NCI-H446 treated with DMSO at 0.1 percent for 48 hours (cell line): ENCODE measurements at places on chromosomes 1 and 21.

- no peak for DNase-seq
These were observed 20.9 kb downstream of the URB1 start for GRCh38 chr21:32371913-32372314.

DNA sequence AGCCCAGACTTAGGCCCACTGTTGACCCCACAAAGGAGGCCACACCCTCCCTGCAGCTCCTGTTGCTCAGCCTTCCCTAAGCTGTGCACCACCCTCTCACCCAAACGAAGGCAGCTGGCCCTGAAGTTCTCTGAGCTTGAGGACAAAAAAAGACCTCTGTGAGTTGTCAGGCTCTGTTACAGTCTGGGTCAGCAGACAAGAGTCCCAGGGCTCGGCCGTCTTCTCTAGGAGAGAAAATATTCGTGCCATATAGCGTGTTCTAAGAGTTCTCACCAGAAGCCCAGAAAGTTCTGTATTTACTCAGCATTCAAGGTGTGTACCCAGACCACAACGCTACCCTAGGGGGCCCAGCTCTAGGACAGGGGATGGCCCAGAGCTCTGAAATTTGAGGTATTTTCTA, 25.5 kb upstream of the LYST start:
- no peak for DNase-seq

- DNase-seq: no peak
These were observed 96.4 kb downstream of the GLIS1 start for GRCh38 chr1:53642607-53643006.

DNA sequence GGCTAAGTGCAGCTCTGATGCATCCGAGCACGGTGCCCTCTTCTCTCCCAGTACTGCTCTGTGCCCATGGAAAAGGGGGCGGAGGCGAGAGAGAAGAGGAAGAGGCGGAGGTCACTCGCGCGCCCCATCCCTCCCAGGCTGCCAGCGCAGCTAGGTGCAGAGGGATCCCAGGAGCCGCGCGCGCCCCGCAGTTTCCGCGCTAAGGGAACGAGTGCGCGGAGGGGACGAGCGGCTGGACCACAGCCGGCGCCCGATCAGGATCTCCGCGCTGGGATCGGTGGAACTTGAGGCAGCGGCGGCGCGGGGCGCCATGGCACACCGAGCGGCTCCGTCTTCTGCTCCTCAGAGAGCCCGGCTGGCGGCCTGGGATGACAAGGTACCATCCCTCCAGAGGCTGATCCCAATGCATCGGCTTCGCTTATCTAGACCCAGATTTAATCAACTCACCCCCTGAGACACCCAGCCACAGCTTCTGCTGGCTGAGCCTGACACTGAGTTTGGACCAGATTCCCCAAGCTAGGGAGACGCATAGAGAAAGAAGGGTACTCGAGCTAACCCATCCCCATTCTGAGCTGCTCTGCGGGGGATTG, at the start of gene PTGFR:
Gene PTGFR (plus strand): TSS at position 114 of the 590 bp plus-strand sequence. CDS start 1,770 bp downstream, outside the sequence.
- DNase-seq: peak; percentile 37

DNA sequence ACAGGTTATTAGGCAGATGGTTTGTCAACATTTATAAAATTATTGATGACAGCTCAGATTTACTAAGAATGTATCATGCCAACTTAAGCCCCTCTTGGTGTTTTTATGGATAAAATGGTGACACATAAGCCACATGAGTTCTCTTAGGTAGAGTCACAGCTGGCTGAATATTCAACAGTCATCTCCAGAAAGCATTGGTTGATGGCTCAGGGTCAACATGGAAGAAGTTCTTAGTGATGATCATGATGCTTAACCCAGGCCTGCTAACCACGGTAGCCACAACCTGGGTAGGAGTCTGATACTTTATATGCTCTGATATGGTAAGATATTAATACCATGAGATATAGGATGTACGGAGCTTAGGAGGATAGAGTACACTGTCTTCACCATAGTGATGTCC, 46.4 kb upstream of the SIPA1L2 start:
- no peak for DNase-seq

DNA sequence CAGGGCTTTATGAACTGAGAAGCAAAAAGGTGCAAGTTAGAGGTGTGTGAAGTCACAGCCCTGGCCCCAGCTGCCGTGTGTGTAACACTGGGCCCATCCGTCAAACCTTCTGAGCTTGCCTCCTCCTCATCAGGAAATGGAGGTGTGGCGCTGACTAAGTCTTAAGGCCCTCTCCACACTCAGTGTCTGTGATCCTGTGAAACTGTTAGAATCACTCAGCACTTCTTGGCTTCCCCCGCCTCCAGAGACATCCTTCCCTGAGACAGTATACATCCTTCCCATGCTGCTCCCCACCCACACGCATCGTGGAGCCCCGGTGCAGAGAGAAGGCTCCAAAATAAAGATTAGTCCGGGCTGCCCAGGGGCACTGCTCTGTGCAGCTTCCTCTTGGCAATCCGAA, 33.3 kb downstream of the LRP8 start:
- no peak for DNase-seq

GRCh38 chr1:156128654-156129597, 14.4 kb downstream of the LMNA start:
- DNase-seq: no peak

- no peak for DNase-seq
These were observed 271.5 kb downstream of the NFIA start for GRCh38 chr1:61353797-61354406.

DNA sequence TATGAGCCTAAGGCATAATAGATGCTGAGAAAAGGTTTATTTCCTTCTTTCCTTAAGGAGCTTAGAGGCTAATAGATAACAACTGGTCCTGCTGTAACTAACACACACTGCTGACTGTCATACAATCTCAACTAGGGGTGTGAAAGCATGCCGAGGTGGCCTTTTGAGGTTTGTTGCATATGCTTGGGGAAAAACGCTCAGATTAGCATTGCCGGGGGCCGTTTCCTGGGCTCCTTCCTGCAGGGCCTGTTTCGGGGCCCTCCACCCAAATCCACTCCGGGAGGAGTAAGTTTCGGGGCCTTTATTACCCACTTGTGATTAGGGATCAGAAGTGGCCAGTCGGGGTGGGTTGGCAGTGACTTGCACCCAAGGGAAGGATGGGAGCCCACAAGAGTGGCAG, 27.2 kb upstream of the RCSD1 start:
- no peak for DNase-seq

DNA sequence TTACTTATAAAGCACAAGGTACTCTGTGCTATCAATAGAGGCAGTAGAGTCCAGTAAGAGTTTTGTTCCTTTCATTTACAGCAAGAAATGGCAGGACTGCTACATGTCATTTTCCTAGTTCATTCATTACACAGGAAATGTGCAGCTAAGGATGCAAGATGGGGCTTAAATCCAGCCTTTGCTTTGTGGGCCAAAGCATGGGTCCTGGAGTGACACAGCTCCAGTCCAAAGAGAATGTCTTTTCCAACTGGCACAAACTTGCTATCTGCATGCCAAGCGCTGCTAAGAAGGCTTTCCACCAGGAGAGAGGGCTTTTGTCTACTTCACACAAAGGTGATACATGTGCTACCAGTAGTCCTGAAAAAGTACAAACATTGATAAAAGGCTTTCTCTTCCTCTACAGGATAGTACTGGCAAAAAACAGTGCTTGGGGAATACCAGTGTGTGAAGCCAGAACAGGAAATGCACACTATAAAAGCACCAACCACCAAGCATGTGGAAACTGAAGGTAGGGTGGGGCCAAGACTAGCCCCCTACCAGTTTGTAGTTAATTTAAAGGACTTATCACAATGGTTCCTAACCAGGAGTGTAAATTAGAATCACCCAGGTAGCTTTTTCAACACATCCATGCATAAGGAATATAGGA, 68.7 kb downstream of the ARID4B start:
- peak; percentile 34 for DNase-seq

DNA sequence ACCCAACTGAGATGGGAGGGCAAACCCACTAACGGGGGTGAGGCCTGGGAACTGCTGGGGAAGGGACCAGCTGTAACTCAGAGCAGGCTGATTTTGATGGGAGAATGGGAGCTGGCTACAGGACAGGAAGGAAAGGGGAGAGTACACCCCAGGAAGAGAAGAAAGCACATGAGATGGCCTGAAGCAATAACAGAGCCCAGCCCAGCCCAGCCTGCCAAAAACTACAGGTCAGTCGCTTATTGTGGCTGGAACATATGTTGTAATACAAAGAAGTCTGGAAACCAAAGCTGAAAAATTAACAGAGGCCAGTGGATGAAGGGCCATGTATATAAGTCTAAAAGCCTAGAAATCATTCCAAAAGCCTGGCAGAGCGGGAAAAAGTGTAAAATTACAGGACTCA, 1.6 kb downstream of the ITLN2 start:
- DNase-seq: no peak

GRCh38 chr1:53127546-53127945, 14.9 kb downstream of the SLC1A7 start:
- DNase-seq: no peak

DNA sequence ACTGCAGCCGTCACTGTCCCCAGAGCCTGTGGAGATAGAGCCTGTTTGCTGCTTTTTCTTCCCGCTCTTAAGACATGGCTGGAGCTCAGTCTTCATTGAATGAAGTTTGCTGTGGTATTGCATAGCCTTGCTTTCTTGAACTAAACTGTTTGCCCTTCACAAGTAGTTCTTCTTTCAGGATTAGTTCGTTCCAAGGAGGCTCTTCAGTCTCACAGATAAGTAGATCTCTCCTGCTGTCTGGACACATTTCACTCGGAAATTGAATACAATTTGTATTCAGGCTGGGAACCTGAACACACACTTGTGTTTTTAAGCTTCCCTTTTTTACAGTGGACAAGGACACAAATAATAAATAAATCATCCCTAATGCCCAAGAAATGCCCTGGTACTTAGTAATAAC, 34.7 kb downstream of the IFNAR1 start:
- no peak for DNase-seq

- DNase-seq: no peak
These were observed 385.2 kb upstream of the POU3F1 start for GRCh38 chr1:38431535-38432376.

GRCh38 chr1:198486903-198487302, 53.6 kb downstream of the ATP6V1G3 start:
- no peak for DNase-seq

- DNase-seq: no peak
These were observed 150.1 kb upstream of the FGGY start for GRCh38 chr1:59146651-59147358.

DNA sequence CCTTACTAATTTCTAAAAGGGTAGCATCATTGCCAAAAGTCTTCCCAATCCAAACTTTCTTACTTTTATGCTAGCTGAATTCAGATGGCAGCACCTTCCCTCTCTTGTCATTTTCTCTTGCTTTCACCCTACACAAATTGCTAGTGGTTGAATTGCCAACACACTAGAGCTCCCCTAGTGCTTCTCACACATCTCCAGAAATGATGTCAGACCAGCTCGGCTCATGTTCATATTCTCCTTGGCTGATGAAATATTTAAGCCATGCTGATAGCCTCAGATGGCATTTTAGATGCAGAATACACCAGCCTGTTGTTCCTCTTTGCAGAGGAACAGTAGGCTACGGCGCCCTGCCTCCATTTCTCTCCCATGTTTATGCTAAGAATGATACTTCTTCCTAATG, 256.9 kb downstream of the PTBP2 start:
- DNase-seq: no peak
